ENCODE measurements at places on chromosomes 2 and 18.

DNA sequence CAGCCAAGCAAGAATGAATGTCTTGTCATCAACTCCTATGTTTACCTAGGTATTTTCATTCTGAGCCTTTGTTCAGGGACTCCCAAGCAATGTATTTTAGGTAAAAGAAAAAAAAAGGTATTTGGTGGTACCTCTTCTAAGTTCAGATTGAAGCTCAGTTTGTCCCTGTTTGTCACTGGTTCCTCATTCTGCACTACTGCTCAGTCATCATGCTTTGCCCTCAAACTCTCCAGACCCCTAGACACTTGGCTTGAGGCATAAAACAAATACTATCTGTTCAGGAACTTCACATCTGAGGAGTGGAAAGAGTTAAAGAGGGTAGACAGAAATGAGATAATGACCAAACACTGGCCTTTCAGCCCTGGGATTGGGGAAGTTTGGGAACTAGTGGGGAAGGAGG is 163.6 kb upstream of the HNRNPA3 start:
- no peak for DNase-seq

- no peak for DNase-seq
Measured at GRCh38 chr18:25310045-25310444, 41.9 kb downstream of the ZNF521 start.

DNA sequence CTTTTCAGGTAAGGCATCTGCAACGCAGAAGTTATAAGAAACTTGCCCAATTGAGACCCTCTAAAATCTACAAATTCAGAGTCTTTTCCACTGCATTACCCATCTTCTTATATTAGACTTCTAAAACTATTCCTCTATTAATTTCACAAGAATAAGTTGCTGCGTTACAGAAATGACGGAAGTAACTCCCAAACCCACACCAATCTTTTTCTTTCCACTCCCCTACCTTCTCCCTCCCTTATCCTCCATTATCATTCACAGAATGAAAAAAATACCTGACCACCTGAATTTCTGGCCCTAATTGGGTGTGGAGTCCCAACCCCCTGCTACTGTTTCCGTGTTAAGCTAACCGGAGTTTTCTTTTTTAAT is 689 bp downstream of the RPRD1A start:
- DNase-seq: no peak

- DNase-seq: no peak
Measured at GRCh38 chr2:179446476-179447141, 182.0 kb upstream of the SESTD1 start.

GRCh38 chr18:58785171-58785805 is 79.4 kb upstream of the ZNF532 start:
- DNase-seq: no peak

Data from type B pancreatic cell (in vitro differentiated cells).